ENCODE measurements at places on chromosomes 2 and 18.
A peak's percentile ranks its signal among the peaks of the same experiment; 100 is the strongest.

- DNase-seq, result no peak
Observed at GRCh38 chr2:43038034-43038695, 188.2 kb downstream of the ZFP36L2 start.

- DNase-seq, result no peak
Observed at GRCh38 chr18:48073211-48073930, 142.9 kb upstream of the SMAD2 start.

- no peak for DNase-seq
Observed at GRCh38 chr2:9560628-9561027, 5.0 kb upstream of the ADAM17 start.

DNA sequence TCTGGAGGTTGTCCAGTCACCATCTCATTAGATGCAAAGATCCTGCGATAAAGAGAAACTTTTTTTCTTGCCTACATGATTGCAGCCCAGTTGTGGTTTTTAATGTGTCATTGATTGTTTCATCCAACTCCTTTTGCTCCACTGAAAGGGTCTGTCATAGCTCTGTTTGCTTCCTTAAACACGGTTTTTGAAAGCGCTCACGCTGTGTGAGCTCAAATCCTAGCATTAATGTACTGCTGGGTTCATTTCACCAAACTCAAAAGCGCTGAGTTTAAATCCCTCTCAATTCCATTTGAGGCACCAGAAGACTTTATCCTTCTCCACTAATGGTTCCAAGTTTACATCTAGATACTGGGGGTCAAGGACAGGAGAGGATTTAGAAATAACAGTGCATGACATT, 53.6 kb downstream of the CDK15 start:
- no peak for DNase-seq

GRCh38 chr2:211216221-211216620, 659.8 kb downstream of the CPS1 start:
- DNase-seq, result no peak

DNA sequence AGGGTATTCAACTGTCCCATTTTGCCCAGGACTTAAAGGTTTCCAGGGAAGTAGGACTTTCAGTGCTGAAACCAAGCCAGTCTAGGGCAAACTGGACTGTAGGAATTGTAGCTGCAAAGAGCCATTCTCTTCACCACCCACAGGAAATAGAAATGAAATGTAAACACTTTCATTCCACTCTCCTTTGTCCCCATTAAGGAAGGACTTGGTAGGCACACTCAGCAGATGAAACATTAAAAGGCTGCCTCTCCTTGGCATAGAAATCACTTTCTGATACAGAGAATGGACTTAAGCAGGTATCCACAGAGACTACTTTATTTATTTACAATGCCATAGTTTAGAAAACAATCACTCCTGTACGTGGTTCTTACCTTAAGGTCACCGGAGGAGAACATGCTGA, 102.9 kb upstream of the CCDC195 start:
- peak; percentile 94 for DNase-seq

DNA sequence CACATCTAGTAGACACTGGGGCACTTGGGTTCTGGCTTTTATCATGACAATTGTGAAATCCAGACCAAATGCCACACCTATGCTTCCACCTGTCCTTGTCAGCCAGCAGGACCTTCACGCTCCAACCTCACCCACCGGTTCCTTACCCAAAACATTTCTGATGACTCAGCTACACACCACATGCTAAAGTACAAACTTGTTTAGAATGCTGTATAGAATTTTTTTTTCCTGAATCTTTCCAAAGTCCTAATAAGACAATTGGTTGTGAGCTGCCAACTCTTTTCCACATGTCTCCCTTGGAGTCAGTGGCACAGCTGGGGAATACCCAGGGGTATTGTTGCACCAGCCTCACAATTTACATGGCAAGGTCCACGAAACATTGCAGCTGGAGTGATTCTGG, 75.5 kb upstream of the LPIN2 start:
- no peak for DNase-seq

GRCh38 chr2:220310451-220310861, 683.0 kb downstream of the SLC4A3 start:
- DNase-seq, result no peak

DNA sequence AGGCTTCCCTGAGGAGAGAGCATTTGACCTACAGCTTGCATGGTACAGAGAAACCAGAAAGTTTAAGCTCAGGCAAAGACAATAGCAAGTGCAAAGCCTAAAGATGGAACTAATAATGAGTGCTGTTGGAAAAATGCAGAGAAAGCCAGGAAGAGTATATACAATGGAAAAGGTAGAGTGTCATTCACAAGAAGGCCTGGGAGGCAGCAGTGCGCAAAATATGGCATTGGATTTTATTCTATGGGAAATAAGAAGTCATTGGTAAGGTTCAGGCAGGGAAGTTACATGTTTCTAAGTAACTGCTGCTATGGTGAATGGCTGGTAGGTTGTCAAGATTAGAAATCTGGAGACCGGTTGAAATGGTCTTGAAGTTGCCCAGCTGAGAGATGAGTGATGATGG, 2167.3 kb upstream of the CELF4 start:
- DNase-seq, result no peak

GRCh38 chr2:236516708-236517107, 52.9 kb upstream of the ACKR3 start:
- no peak for DNase-seq

DNA sequence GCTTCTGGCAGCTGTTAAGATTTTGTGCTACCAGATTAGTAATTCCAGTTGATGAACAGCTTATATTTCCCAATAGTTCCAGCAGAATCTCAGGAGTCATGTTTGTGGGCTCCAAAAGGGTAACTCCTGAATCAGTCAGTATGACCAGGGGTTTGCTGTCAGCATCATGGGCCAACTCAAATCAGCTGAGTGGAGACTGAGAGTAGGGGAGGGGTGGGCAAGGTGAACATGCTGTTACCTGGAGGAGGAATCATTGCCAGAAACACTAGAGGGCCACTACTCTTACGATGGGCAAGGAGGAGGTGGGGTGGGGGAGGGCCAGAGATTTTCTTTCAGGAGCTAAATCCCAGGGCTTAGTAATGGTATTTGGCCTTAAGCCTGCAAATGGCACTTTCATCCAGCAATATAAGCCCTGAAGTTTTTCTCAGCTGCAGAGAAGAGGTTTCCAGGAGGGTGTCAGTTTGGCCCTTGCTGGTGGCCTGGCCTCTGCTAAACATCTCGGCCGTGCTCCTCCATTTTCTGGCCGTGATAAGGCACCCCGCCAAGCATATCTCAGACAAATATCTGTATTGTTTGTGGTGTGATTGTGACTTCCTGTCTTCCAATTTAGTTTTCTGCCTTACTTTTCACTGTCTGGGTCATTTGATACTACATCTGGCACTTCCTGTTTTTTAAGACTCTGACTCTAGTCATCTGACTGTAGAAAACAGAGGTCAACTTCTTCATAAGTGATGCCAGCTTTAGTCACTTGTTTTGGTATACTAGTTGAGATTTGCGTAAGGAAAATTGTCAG, 120.5 kb upstream of the CXCR4 start:
- DNase-seq, result no peak

DNA sequence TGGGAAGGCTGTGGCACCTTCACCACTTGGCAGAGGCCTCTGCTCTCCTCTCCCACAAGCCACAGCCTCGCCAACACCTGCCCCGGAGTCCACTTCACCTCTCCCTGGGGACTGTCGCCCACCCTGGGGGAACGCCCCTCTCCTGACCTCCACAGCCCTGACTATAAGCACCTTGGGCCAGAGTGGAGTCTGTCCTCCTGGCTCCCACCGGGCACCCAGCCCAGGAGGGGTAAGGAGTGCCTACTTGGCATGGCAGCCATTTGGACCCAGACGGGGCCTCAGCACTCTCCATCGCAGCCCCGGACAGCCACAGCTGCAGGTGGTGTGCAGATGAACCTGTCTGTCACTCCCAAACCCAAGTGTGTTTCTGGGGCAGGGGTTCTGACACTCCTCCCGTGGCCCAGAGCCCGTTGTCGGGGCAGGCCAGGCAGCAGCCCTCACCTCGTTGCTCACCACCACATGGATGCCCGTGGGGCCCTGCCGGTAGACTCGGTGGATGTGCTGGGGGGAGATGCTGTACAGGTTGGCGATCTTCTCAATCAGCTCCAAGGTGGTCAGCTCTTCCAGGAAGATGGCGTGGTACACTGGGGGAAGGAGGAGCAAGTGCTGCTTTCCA, 53.5 kb downstream of the TFCP2L1 start:
- DNase-seq, result no peak

DNA sequence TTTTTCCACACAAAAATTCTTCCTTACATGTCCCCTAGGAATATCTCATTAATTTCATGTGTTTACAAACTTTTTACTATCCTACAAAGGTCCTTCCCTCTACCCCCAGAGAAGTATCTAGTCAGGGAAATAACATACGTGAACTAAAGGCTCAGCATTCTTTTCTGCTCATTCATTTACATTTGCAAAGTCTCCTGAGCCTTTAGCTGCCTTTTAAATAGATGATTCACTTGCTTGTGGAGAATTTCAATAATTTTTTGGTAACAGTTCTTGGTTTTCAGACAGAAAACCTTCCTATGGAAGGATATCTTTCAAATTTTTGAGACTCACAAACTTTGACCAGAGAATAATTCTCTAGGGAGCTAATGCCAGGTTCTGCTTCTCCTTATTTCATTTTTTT, 81.5 kb upstream of the RMDN2 start:
- no peak for DNase-seq

- no peak for DNase-seq
Observed at GRCh38 chr2:160371251-160372009, 122.2 kb downstream of the RBMS1 start.

- DNase-seq, result no peak
Observed at GRCh38 chr2:68734688-68735525, at the start of gene ARHGAP25. ARHGAP25 (plus strand) TSS chr2:68734811; CDS start chr2:68735200, 389 bp downstream.

DNA sequence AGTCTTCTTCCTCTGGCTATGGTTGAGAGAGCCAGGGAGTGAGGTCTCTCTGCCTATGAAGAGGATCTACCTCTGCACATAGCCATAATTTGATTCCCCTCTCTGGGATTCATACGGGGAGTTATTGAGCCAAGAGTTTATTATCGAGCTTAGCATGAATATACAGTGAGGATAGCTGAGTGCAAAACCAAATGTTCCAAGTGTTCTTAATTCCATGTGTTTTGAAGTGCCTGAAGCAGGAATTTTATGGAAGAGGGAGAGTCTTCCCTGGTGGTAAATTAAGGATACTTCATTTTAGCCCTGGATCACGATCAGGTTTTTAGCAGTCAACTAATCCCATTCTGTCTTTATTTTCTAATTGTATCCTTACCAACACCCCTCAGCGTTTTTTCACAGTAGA, 270.6 kb downstream of the C1D start:
- no peak for DNase-seq

GRCh38 chr2:132668189-132668823, 1.7 kb downstream of the LYPD1 start:
- peak; percentile 16 for DNase-seq

GRCh38 chr2:118849226-118850167, 2.0 kb upstream of the EN1 start:
- DNase-seq, result no peak

- DNase-seq, result no peak
Observed at GRCh38 chr2:16767789-16768476, 102.3 kb upstream of the CYRIA start.

DNA sequence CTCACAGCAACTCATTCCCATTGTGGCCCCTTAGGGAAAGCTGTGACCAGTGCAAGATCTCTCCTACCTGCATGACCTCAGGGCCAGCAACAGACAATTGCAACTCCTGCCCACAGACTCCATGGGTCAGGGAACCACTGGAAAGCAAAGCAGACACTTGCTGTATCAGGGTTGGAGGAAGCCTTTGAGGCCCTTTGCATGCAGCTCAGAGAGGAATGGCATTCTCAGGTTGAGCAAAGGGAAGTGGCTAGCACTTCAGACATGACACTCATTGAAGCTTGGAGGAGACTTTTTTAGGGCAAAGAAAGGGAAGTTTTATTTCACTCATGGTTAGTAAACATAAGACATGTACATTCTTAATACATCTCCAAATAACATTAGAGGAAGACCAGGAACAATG, 22.1 kb downstream of the IL1F10 start:
- no peak for DNase-seq

GRCh38 chr2:161983866-161984265, 90.1 kb downstream of the DPP4 start:
- DNase-seq, result no peak

DNA sequence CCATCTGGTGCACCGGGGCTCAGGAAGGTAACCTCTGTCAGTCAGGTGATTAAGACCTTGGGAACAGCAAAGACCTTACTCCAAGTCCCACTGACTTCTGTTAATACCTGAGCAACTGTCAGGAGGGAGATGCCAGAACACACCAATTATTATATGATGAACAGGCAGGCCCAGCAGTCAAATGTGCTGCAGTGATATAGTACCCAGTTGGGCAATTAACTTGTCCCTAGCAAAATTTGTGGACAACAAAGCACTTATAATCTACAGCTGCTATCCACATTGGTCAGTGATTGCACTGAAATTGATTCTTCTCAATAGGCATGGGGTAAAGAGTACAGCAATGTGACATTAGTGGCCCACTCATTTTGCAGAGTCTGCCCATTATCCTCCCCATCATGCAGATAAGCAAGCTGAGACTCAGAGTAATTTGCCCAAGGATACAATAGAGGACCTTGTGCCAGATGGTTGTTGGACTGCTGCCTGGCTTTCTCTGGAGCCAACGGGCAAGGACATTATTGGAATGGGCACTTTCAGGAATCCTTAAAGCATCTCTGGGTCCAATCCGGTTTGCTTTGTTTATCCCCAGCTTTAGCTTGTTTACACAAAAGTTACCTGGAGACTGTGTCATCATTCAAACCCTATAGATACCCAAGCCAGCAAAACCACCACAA, 147.6 kb downstream of the CCBE1 start:
- no peak for DNase-seq

- no peak for DNase-seq
Observed at GRCh38 chr18:75261430-75262223, 51.0 kb downstream of the TSHZ1 start.

GRCh38 chr2:227188292-227188691, 23.9 kb downstream of the COL4A3 start:
- no peak for DNase-seq

DNA sequence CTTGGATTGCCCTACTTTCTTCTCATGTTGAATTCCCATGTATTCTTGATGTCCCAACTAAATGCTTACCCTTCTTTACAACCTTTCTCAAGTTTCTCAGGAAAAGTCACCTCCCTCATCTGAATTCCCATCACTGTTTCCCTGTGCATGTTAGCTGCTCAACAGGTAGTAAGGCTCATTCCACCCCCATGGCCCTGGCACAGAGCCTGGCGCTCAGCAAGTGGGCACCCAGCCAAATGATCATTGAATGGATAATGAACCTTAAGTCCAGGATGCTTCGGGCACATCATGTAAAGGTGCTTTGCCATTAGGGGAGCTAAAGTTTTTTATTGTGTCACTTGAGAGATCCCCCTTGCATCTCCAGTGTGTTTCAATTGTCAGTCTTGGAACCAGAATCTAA, 124.0 kb downstream of the PKP4 start:
- DNase-seq, result peak; percentile 35

Data from DMS153 (cell line).